Femur (tissue), 1 donor: ENCODE measurements at places on chromosomes 5 and 9.

DNA sequence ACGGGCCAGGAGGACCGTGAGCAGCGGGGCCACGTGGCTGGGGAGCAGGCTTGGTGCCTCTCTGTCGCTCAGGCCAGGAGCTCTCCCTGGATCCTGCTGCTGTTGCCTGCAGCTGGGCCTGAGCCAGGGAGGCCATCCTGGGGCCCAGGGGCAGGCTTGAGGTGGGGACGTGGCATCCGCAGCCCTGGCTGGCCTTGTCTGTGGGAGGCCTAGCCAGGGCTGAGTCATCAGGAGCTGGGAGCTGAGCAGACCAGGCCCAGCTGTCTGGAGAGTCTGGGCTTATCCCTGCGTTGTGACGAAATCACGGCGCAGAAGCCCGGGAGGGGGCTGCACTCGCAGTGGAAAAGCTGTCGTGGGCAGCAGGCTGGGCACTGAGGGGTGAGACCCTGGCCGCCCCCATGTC lies 138.8 kb upstream of the COL5A1 start:
- peak; percentile 88 for DNase-seq

- DNase-seq: no peak
Measured at GRCh38 chr9:37921168-37921510, 17.2 kb upstream of the SLC25A51 start.

DNA sequence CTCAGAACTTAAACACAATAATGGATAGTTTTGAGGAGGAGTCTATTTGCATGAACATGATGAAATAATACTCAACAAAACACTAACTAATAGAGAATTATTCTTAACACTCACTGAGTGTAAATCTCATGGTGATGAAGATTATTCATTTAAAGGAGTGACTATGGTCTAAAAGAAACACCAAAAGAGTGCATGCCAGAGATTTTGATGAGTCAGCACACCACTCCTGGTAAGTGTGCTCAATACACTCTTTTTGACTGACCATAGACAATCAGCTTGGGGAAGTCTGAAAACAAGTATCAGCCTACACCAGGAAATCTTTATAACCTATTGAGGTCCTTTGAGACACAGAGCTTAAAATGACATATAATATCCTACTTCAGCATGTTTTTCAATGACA lies 6.8 kb upstream of the FST start:
- DNase-seq: no peak

DNA sequence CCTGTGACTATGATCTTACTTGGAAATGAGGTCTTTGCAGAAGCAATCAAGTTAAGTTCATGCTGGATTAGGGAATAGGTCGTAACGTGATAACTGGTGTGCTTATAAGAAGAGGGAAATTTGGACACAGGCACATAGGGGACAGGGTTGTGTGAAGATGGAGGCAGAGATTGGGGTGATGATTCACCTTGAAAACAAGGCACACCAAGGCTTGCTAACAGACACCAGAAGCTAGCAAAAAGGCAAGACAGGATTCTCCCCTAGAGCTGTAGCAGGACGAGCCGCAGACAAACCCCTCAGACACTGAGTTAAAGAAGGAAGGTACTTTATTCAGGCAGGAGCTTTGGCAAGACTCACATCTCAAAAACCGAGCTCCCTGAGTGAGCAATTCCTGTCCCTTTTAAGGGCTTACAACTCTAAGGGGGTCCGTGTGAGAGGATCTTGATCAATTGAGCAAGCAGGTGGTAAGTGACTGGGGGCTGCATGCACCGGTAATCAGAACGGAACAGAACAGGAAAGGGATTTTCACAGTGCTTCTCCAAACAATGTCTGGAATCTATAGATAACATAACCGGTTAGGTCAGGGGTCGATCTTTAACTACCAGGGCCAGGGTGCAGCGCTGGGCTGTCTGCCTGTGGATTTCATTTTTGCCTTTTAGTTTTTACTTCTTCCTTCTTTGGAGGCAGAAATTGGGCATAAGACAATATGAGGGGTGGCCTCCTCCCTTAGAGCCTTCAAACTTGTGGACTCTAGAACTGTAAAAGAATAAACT lies 57.5 kb upstream of the S1PR3 start:
- DNase-seq: no peak

- DNase-seq: no peak
Measured at GRCh38 chr9:8673830-8674229, 874.3 kb upstream of the DMAC1 start.

DNA sequence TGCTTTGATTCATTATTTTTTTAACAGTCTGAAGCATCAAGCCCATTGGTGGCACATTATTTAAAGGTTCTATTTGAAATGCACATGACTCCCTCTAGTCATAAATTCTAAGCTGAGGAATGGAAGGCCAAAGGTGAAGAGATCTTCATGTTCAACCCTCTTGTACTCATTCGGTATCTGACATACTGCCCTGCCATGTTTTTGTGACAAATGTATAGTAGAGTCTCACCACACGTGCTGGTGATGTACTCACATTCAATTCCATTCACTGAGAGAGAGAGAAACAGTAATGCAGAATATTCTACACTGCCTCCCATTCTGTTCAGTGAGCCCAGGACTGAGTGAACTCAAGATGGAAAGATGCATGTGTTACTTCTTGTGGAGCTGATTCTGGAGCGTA lies 98.3 kb downstream of the GDA start:
- DNase-seq: no peak

DNA sequence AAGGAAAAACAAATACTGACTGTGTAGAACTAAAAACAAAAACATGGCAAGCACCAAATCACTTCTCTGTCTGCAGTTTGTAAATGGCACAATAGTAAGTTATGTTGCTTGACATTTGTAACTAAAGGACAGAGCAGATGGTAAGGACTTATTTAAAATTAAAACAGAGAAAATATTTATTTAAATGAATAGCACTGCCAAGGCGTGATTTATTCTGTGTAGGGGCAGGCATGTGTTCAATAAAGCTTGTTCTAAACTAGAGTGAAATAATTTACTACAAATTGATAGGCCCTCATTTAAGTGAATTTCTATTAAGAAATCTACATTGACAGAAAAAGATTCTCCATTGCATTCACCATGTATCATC lies 231.5 kb downstream of the CYLC2 start:
- no peak for DNase-seq

DNA sequence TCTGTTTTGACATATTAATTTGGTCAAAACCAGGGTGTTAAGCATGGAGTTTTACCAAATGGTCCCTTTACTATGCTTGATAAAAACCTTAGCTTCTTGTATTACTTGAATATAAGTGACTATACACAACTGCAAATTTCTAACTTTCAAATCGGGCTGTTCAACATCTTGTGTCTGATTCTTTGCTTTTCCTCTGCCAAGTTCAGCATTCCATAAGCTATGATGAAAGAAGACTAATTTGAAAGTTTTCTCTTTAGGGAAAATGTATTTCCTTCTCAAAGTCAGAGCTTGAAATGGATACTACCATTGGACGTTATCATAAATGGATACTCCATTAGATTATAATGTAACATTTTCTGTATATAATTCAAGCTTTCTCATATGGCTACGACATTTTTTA lies 792.9 kb downstream of the EFNA5 start:
- no peak for DNase-seq

- no peak for DNase-seq
Measured at GRCh38 chr9:6676254-6676921, 30.9 kb upstream of the GLDC start.

- peak; percentile 64 for DNase-seq
Measured at GRCh38 chr9:127858041-127858512, 3.6 kb upstream of the ENG start.

- DNase-seq: no peak
Measured at GRCh38 chr5:58851571-58851970, 268.7 kb downstream of the RAB3C start.

DNA sequence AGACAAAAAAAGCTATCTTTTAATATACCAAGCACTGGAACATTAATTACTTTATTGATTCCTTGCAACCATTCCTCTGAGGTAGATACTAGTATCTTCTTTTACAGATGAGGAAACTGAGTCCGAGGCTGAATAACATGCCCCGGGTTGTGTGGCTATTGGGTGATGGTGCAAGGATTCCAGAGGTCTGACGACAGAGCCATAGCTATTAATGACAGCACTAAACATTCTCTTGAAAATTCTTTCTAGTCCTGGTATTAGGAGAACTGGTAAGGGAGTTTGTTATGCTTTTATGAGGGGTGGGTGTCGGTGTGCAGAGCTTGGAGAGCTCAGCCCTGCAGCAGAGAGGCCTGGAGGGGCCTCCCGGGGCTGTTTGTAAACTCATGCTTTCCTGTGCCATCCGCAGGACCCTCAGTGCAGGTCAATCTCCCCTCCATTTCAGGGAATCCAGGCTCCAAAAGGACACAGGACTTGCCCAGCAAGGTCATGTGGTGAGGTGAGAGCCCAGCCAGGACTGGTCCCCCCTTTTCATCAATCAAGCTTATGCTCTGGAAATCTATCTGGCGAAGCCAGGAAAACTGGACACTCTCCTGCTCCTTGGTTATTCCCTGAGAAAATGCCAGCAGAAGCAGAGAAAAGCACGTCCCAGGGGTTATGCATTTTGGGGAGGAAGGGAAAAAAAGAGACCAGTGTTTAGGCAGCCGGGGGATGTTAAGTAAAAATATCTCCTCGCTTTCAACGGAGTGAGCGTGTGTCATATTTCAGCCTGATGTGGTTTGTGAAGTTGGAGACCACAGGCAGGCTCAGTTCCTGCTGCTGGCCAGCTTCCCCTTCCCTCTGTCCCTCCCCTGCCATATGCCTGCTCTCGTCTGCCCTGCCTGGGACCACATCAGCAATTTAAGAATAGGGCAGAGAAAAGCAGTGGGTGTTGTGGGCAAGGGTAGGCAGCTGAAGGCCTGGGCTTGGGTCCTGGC lies 3.7 kb downstream of the GSN start:
- peak; percentile 92 for DNase-seq

GRCh38 chr9:99340281-99340680 lies 118.2 kb downstream of the SEC61B start:
- DNase-seq: no peak

- peak; percentile 13 for DNase-seq
Measured at GRCh38 chr5:136006761-136007251, 22.0 kb upstream of the TGFBI start.

DNA sequence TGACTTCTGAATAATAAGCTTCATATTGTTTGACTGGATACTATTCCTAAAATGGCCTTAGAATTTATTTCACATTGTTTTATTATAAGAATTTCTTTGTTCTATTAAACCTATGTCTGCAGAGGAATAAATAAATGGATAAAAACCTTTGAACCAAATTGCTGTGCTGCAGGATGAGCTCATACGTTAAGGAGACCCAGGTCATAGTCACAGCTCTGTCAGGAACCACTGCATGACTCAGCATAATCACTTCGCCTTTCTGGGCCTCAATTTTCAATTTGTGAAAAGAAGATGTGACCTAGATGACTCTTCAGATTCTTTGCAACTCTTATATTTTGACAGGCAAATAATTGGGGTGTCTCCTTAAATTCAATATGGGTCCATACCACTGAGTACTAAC lies 36.7 kb upstream of the HMHB1 start:
- no peak for DNase-seq

DNA sequence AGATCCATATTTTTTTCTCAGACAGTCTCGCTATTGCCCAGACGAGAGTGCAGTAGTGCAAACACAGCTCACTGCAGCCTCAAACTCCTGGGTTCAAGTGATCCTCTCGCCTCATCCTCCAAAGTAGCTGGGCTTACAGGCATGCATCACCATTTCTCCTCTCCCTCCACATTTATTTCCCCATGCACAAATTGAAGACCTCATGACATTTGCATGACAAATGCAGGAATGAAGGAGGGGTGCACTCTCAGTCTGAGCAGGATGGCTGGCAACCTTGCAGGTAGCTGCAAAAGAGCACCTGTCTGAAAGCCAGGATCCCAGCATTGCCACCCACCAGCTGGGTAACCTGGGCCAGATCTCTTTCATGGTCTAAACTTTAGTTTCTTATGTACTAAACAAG lies 111.2 kb downstream of the SH3TC2 start:
- DNase-seq: no peak

GRCh38 chr9:84002344-84002743 lies 21.7 kb downstream of the RMI1 start:
- DNase-seq: no peak

DNA sequence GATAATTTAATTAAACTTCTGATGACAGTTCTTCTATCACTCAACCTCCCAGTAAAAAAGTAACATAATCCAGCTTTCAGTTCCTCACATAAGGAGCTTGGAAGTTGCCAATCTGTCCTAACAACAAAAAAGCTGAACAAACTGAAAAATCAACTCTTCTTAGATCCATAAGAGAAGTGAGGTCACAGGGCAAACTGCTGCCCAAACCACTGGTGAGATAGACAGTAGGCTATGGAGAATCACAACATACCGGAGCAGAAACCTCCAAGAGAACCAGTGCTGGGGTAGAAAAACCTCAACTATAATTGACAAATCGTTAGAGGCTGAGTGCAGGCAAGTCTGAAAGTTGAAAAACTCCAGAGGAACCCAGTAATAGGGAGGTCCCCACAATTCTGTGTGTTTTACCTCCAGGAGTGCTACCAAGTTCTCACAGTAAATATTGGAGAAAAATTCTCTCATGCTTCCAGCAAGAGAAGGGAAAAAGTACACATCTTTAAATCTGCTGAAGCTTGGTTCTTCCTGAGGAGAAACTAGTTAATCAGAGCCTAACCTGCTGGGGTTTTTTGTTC lies 300.0 kb downstream of the PDE4D start:
- DNase-seq: no peak

- no peak for DNase-seq
Measured at GRCh38 chr5:3025392-3025791, 273.9 kb upstream of the IRX2 start.

GRCh38 chr9:87343816-87344430 lies 153.7 kb upstream of the DAPK1 start:
- no peak for DNase-seq

DNA sequence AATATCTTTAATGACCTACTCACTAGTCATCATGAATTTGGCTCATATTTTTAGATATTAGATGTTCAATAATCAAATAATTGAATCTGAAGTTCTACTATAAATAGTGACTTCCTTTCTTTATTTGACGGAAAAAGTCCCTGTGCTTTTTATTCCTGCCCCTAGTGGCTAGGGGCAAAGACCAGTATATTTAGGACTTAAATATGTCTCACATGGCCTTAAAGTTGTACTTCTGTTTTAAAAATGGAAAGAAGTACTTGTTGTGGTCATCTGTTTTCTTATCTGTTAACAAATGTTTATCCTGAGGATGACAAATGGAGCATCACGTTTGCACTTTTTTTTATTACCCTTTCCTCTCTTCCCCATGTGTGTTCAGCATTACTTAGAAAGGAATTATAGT lies 89.2 kb upstream of the GRHPR start:
- no peak for DNase-seq

DNA sequence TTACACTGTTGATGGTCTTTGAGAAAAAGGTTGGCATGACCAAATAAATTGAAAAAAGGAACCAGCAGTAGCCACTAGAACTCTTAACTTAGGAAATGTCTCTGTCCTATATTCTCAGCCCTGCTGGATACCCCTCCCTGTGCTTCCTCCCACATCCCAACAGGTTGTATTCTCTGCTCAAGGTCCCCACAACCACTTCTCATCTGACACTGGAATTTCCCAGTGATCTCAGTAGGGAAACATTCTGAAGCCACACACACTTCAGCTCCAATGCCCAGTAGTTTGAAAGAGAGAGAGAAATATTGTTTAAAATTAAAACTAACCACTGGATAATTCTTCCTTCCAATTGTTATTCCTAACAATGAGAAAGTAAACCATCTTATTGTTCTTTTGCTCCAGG lies 30.0 kb upstream of the NREP start:
- no peak for DNase-seq

- no peak for DNase-seq
Measured at GRCh38 chr5:40906351-40906751, 2.9 kb upstream of the C7 start.

GRCh38 chr9:27538647-27539046 lies 9.0 kb upstream of the MOB3B start:
- DNase-seq: no peak
